ENCODE measurements at places on chromosomes 7 and 10. TPM values are rescaled to one million over a fixed set of nuclear protein-coding genes. Genes with fewer than 3 reads are reported as not detected.

Gene RTKN2
- total RNA-seq = 0.18 TPM

Gene MOGAT3
- not detected for total RNA-seq

Gene ITPRID1
- total RNA-seq = not detected

Gene SYT15
- not detected for total RNA-seq

Gene SEMA4G
- 4.2 TPM for total RNA-seq

Gene EPHB4
- 46.8 TPM for total RNA-seq

Gene FFAR4
- not detected for total RNA-seq

Gene SLC26A4
- 0.16 TPM for total RNA-seq

Gene CYP26A1
- not detected for total RNA-seq

Gene TMEM270
- not detected for total RNA-seq

Gene DOCK4
- 5.2 TPM for total RNA-seq

Gene PDK4
- total RNA-seq = 42.9 TPM

Gene MINPP1
- total RNA-seq = 38.8 TPM

Gene SPRN
- 1.3 TPM for total RNA-seq

Gene RHOBTB1
- total RNA-seq = 7.8 TPM

Gene CH25H
- not detected for total RNA-seq

Gene GALNT17
- total RNA-seq = not detected

Gene CPA2
- not detected for total RNA-seq

Gene ENO4
- not detected for total RNA-seq

Gene NPFFR1
- not detected for total RNA-seq

Gene PTN
- 1.6 TPM for total RNA-seq

Gene CYP2C19
- total RNA-seq = not detected

Gene AKR1D1
- total RNA-seq = not detected

Gene ACTR3C
- total RNA-seq = not detected

Gene LAMTOR4
- total RNA-seq = 136 TPM

Gene LIPN
- not detected for total RNA-seq

Gene SFTPA2
- total RNA-seq = not detected

Gene ASB10
- total RNA-seq = not detected

Gene KLF14
- total RNA-seq = not detected

Gene CPXM2
- 2.1 TPM for total RNA-seq

Gene HHEX
- 3.1 TPM for total RNA-seq

Gene HOXA4
- total RNA-seq = not detected

Gene SLC13A1
- not detected for total RNA-seq

Gene GIMAP1
- total RNA-seq = 0.81 TPM

Gene RBP3
- not detected for total RNA-seq

Gene TYW1B
- 3.9 TPM for total RNA-seq

Gene WEE2
- not detected for total RNA-seq

Gene ING3
- 9.6 TPM for total RNA-seq

Gene SEMA3E
- total RNA-seq = not detected

Gene TSPAN14
- 22.7 TPM for total RNA-seq

Data from cardiac atrium fibroblast (primary cell).